ENCODE measurements at places on chromosomes 11 and 22.

GRCh38 chr22:39985383-39986035 lies 9.2 kb upstream of the FAM83F start:
- no peak for DNase-seq

DNA sequence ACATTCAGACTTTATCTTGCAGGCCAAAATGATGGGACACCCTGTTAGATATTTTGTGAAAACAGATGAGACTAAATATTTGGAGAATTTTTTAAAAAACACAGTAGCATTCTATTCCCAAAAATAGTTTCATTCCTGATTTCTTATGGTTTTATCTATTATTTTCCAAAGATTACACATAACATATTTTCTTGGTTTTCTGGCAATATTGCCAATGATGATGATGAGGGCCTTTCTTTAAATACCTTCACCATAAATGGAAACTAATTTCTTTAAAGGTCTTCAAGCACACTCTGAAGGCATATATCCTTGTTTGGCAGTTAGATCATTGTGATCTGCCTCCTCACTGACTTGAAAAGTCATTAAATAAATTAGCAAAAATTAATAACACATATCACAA lies 522.3 kb upstream of the LUZP2 start:
- no peak for DNase-seq

GRCh38 chr11:45926001-45926401 lies 3.5 kb downstream of the LARGE2 start:
- DNase-seq: no peak

DNA sequence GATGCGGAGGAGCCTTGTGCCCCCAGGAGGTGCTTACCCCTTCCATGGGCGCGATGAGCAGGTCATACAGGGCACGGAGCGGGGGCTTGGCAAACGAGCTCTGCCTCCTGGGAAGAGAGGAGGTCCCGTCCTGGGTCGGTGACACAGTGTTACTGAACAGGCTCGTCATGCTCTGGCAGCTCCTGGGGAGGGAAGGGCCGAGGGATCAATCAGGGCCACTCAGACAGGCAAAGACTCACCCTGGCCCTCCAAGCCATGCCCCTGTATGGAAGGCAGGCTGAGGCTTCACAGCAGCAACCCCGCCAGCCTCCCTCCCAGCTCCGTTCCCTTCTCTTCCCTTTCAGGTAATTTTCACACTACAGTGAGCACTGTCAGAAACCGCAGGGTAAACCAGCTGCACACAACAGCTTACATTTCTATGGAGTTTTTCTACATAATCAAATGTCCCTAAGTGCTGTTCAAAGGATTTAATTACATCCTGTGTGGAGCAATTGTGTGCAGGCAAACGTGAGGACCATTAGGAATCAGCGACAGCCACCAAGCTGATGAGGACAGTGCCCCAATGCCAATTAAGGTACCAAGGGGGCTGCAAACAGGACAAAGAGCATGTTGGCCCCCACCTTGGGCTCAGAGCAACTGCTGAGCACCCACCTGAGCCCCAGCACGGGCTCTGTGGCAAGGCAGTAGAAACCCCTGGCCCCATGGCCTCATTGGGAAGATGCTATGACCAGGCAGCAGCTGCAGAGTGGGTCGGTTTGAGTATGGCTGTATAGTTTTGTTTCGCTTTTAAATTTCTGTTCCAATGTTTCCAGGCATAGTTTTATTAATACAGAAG lies 95.4 kb upstream of the PITPNB start:
- no peak for DNase-seq

DNA sequence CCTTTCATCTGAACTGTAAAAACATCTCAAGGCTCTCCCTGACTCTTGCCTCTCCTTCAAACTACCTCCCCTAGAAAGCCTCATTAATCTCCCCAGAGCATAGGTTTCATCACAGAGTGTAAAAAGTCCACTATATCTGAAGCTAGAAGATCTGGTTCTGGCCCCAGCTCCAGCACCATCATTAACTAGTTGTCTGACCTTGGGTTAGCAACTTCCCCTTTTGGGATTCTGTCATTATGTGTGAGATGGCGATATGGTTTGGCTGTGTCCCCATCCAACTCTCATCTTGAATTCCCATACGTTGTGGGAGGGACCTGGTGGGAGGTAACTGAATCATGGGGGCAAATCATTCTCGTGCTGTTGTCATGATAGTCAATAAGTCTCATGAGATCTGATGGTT lies 97.3 kb downstream of the KCNC1 start:
- no peak for DNase-seq

DNA sequence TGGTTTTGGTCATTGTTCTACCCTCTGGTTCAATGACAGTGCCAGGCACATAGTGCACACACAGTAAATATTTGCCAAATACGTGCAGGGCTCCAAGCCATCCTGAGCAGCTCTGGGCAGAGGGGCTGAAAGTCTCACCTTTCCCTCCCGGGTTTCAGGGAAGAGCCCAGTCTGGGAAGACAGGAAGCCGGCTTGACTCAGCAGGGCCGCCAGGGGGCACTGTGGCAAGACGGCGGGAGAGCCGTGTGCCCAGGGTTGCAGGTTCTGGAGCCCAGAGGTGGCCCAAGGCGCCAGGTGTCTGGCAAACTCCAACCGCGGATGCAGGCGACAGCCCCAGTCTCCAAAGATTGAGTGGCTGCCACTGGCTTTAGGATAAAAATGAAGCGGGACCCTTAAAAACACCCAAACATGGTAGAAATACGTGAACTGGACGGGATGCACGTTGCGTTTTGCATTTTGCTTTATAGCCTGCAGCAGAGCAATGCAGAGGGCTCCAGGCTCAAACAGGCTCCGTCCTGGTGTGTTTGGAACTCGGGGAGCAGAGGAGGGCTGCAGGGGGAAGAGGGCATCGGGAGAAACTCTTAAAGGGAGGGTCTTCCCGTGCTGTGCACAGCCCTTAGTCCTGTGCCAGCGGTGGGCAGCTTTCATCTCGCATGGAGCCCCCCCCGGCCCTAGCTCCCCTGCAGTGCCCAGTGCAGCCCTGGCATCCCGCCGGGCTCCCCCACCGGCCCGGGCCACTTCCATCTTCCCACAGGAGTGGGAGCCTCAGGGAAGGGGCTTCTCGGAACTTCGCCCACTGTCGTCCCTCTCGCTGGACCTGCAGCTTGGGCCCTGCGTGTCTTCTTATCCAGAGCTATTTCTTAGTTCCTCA lies 10.7 kb downstream of the KRTAP5-5 start:
- no peak for DNase-seq

GRCh38 chr11:62592146-62592815 lies 958 bp upstream of the TUT1 start:
- no peak for DNase-seq

DNA sequence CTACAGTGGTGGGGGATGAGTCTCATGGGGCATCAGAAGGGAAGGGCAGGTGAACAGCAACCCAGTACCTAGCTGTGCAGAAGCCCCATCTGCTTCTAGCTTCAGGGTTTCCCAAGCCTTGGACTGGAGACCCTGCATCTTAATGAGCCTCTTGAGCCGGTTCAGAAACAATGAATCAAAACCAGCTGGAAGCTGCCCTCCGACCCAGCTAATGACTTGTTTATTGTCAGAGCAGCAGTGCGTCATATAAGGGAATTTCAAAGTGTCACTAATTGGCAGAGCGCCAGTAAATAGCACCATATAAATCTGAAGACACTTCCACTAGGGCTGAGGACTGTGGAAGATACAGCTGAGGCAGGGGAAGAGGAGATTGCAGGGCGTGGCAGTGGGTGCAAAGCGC lies 57.5 kb downstream of the RPUSD4 start:
- DNase-seq: no peak

- no peak for DNase-seq
Observed at GRCh38 chr11:67384851-67385366, 6.9 kb upstream of the RAD9A start.

GRCh38 chr11:90349731-90350130 lies 126.9 kb upstream of the CHORDC1 start:
- no peak for DNase-seq

GRCh38 chr22:27809226-27809603 lies 7.7 kb upstream of the MN1 start:
- no peak for DNase-seq

GRCh38 chr11:70019576-70020011 lies 58.5 kb upstream of the ANO1 start:
- no peak for DNase-seq

- DNase-seq: no peak
Observed at GRCh38 chr11:119324189-119324588, 7.3 kb upstream of the MCAM start.

- no peak for DNase-seq
Observed at GRCh38 chr11:122671400-122671891, 15.9 kb downstream of the UBASH3B start.

GRCh38 chr11:87473174-87473573 lies 435.4 kb downstream of the TMEM135 start:
- DNase-seq: no peak

DNA sequence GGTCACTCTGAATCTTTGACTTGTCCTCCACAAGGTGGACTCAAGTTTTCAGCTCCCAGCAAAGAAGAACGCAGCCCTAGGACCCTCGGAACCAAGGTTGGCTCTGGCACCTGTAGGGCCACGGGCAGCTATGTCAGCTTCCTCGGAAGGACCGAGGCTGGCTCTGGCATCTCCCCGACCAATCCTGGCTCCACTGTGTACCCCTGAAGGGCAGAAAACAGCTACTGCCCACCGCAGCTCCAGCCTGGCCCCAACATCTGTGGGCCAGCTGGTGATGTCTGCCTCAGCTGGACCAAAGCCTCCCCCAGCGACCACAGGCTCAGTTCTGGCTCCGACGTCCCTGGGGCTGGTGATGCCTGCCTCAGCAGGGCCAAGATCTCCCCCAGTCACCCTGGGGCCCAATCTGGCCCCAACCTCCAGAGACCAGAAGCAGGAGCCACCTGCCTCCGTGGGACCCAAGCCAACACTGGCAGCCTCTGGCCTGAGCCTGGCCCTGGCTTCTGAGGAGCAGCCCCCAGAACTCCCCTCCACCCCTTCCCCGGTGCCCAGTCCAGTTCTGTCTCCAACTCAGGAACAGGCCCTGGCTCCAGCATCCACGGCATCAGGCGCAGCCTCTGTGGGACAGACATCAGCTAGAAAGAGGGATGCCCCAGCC lies 2.2 kb downstream of the INPP5J start:
- no peak for DNase-seq

GRCh38 chr11:134906356-134906955 lies 494.4 kb upstream of the B3GAT1 start:
- no peak for DNase-seq

- DNase-seq: no peak
Observed at GRCh38 chr11:68115285-68115684, 5.9 kb downstream of the CHKA start.

- DNase-seq: no peak
Observed at GRCh38 chr11:9263840-9264315, 1.3 kb downstream of the DENND5A start.

DNA sequence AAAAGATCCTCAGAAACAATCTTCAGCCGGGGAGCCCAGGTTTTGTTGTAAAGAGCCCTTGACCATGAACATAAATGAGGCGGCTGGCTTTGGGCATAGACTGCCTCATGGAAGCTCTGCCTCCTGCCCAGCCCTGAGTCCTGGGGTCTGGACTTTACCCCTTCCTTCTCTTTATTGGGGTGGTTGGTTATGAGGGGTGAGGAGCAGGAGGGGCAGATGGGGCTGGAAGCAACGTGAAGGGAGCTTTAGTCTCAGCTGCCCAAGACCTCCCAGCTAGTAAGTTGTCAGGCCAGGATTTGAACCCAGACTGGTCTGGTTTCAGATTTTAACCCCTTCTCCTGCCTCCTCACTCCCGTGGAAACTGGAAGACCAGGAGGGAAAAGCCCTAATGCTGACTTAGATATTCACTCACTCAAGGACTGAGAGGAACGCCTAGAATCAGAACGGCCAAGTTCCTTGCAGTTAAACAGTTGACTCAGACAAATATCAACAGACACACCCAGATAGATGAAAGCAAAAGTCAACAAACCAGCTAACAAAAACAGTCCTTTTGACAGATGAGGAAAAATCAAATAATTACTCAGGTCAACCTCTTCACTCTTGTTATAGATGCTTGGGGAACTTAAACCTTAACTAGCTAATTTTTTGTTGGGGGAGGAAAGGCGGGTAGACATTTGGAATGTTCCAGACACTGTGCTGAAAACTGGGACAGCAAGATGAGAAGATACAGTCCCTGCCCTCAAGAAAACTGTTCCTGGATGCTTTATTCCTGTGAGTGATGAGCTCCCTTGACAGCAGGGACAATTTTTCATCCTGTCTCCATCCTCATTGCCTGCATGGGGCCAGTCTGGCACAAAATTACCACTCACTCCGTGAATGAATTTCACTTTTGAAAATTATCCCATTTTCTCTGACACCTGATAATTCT lies 20.8 kb upstream of the ARRB1 start:
- no peak for DNase-seq

- no peak for DNase-seq
Observed at GRCh38 chr22:27404441-27404840, 397.1 kb downstream of the MN1 start.

DNA sequence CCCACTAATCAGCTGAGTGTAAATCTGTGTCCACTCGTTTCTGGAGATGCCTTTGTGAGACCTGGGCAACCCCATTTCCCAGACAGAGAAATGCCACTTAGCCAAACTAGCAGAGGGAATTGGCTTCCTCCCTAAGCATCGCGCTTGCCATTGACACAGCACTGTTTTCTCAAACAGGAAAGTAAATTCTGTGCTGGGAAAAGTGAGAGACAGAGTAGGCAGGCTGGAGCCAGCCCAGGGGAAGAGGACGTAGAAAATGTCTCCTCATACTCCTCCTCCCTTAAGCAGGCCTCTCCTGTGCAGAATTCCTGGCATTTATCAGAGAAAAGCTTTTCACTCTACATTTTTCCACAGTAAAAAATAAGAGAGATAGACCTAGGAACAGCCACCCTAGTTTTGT lies 99.1 kb upstream of the AMOTL1 start:
- no peak for DNase-seq

GRCh38 chr11:32266601-32267000 lies 168.7 kb downstream of the WT1 start:
- no peak for DNase-seq

DNA sequence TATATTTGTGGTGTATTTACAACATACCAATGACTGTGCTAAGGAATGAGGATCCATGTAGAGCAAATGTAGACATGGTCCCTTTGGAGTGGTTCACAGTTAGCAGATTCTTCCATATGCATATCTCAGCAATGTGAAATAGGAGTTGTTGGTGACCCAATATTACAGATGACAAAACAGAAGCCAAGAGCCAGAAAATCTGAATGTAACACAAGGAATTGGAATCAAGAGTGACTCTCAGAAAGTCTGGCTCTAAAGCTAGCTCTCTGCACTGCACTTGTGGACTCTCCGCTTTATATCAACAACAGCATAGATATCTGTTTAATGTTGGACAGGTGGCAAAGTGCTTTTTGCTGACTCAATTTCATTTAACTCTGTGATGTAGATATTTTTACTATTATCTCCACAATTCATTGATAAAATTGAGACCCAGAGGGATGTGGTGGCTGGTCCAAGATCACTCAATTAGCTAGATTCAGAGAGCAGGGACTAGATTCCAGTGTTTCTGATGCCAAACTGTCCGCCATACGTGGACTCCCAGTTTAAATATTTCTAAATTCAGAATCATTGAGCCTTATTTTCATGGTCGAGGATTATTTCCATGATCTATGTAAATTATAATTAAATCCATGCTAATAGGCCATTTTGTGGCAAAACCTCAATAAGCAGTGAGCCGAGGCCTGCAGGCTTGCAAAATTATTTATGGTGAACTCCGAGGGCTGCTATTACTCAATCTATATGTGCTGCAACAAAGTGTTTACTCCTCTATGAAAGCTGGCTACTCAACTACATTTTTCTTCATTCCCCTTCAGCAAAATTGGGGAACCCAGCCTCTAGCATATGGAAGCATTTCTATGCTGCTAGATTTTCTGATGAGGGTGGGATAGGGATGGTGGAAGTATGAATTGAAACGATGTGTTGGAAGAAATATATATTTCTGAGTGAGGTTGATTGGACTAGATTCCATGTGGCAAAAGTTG lies 21.1 kb upstream of the TENM4 start:
- no peak for DNase-seq

GRCh38 chr11:73645972-73646631 lies at the start of gene PLEKHB1:
PLEKHB1 (plus strand) TSS chr11:73646581; CDS start chr11:73646609, 28 bp downstream.
- DNase-seq: no peak

Measured in stimulated activated CD8-positive, alpha-beta memory T cell treated with anti-CD3 and anti-CD28 coated beads, Interleukin-7, amount 100 ng/mL, for 1 hour (primary cell).